ENCODE measurements at places on chromosomes 1 and 21.

DNA sequence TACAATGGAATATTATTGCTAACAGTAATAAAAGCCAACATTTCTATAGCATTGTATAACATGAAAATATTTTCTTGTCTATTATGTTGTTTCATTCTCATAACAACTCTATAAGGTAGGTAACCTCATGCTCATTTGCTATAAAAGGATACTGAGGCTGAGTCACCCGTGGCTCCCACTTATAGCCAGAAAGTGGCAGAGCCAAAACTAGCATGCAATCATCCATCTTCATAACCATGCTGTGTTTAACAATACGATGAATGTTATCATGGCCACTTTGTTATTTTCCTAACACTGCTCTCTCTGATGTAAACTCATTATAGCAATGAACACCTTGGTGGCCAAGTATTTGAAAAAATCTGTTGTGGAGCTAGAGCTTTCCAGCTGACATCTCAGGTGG is 80.8 kb upstream of the JUN start:
- DNase-seq: no peak

DNA sequence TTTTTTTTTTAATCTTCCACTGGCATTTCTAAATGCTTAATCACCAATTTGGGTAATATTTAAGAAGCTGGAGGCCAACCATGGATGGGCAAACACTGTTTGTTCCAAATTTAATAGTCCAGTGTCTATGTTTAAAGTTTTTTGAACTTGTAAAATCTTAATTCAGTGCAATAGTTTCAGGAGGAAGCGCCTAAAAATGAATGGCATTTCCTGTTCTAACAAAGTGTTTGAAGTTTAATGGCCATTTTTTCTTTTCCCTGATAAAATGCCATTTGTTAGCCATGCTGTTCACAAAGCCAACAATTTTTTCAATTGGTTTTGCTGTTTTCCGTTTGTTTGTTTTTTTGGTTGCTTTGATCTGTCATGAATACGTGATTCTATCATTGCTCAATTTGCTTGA is 552.1 kb downstream of the LMO4 start:
- no peak for DNase-seq

- peak; percentile 59 for DNase-seq
These were observed 18.4 kb upstream of the RPL11 start for GRCh38 chr1:23673086-23673813.

- peak; percentile 51 for DNase-seq
These were observed 496.9 kb downstream of the NEGR1 start for GRCh38 chr1:71785450-71785849.

GRCh38 chr1:241677201-241677600 is 25.1 kb downstream of the WDR64 start:
- DNase-seq: no peak

GRCh38 chr1:238177351-238177750 is 286.6 kb upstream of the ZP4 start:
- no peak for DNase-seq

DNA sequence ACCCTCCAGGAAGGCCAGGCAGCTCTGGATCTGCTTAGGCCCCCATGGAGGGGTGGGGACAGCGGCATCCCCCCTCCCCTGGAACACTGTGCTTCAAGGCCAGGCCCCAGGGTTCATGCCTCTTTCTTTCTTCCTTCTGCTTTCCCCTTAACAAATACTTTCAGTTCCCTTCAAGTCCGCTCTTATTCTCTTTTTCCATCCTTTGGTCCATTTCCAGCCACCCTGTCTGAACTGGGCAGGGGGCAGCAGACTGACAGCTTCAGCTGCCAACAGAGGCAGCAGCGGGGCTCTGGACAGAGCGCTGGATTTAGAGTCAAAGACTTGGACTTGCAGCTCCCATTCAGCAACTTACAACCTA is 1.1 kb upstream of the CD244 start:
- DNase-seq: peak; percentile 6

- no peak for DNase-seq
These were observed 106.4 kb downstream of the KAZN start for GRCh38 chr1:14704846-14705245.

DNA sequence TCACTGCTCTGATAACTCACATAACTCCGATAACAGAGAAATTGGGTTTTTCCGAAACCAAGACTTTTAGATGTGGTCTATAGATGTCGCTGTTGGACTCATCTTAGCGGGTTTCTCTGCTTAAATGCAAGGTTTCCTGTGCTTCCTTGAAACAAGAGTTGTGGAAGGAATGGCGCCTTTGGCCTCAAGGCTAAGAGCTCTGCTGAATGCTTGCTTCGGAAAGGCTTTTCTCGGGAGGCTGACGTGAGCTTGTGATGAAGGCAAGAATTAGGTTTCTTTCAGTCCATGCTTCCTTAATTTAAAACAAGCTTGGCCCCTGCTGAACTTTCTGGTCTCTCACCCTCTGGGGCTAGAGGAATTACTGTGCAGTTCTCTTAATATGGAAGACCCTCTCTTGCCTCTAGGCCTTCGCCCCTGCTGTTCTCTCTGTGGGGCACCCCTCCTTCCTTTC is 113.5 kb downstream of the MAP3K21 start:
- peak; percentile 80 for DNase-seq

DNA sequence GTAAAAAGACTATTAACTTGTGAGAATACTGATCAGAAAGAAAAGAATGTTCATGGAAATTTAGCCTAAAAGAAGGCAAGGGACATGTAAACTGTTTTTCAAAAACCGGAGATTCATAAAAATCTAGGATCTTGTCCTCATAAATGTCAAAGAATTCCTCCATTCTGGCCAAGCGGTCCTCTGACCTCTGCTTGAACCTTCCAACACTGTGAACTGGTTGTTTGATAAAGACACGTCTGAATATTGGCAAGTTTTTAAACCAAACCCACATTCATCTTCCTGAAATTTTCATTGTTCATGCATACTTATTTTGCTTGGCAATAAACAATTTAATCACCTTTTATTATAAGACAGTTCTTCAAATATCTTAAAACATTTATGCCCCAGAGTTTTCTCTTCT is 19.8 kb downstream of the ASPM start:
- DNase-seq: no peak

GRCh38 chr1:210376836-210377372 is 48.2 kb downstream of the HHAT start:
- DNase-seq: no peak

GRCh38 chr1:88219521-88219920 is 464.6 kb upstream of the PKN2 start:
- DNase-seq: no peak

DNA sequence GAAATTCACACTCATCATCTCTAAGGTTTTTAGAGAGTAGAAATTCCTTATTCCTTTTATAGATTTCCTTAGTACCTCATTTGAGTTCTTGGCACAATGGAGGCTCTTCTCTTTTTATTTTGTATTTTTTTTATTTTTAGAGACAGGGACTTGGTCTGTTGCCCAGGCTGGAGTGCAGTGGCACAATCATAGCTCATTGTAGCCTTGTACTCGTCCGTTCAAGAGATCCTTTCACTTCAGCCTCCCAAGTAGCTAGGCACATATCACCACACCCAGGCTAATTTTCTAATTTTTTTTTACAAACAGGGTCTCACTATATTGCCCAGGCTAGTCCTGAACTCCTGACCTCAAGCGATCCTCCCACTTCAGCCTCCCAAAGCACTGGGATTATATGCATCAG is 29.6 kb downstream of the RGL1 start:
- no peak for DNase-seq

DNA sequence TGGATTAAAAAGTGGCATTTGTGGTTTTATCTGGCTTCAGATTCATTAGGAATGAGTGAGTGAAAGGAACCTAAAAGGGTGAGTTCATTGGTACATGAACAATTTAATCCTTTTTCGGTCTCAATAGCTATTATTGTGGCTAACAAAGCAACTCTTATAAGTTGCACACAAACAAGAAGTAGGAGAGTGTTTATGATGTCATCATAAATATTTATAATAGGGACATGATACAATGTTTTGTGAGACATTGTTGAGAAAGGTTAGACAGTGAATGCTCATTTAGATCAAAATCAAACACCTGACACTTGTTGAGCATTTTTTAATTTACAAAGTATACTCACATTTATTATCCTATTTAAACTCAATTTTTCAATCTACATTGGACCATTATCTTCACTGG is 363.4 kb downstream of the PDE4B start:
- no peak for DNase-seq

GRCh38 chr1:109687641-109688499 is at the start of gene GSTM1:
Gene GSTM1 (plus strand): TSS chr1:109687817. CDS start chr1:109687874, 57 bp downstream.
- DNase-seq: no peak

- no peak for DNase-seq
These were observed 304.5 kb downstream of the BARHL2 start for GRCh38 chr1:90412563-90412962.

DNA sequence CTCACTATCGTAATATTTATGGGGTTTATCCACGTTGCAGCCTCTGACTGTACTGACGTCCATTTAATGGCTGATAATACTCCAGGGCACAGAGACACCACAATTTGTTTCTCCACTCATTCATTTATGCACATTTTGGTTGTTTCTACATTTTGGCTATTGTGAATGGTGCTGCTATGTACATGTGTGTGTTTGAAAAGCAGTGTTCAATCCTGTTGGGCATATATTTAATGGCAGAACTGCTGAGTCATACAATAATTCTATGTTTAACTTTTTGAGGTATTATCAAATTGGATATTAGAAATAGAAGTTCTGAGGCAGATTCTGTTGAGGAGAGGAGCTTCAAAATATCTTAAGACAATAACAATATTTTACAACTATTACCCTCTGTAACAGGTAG is 39.0 kb upstream of the NADK start:
- no peak for DNase-seq

GRCh38 chr21:44383216-44383615 is 29.8 kb downstream of the TRPM2 start:
- DNase-seq: no peak

DNA sequence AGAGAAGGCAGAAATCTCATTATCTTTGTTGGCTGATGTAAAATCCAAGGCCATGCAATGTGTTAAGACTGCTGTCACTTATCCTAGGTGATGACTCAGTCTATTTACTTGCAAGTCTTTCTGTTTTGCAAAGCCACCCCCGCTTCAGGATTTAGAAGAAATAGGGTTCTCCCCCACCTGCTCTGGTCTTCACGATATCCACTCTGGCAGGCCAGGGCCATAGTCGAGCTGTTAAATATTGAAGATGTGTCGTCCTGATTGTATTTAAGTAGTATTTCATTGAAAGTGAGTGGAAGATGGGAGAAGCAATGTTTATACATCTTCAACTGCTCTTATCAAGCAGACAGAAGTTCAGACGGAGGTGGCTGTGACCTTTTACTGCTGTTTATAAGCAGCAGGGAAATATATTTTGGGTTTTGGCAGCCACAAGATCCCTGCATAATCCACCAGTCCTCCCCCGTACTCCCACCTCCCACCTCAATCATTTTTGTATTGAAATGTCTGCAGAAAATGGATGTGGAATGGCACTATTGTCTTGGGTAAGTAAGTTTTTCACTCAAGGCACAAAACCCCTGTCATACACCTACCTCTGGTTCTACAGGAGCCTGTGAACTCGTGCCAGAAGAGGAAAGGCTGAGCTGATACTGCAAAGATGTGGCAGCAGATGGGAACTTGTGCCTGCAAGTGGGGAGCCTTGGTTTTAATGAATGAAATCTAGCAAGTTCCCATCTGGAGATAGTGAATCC is 117.4 kb downstream of the MRPS6 start:
- DNase-seq: no peak

DNA sequence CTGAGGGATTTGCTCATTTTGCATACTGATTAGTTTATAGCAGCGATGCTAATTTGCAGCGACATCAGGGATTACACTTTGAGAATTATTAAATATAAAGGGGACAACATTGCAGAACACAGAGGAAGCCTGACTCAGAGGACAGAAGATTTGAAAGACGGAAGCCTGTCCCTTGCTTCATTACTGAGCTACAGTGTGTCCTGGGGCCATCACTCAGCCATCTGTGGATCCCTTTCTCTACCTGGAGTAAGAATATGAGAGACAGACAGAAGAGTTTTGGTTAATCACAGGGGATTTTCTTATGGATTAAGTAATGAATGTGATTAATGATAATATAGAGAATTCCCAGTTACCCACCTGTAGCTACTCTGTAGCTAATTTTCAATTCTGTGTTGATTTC is 134.7 kb downstream of the DISC1 start:
- no peak for DNase-seq

GRCh38 chr1:53111073-53111556 is 31.3 kb downstream of the SLC1A7 start:
- DNase-seq: no peak

- no peak for DNase-seq
These were observed 135.8 kb downstream of the SYF2 start for GRCh38 chr1:25096307-25097150.

- DNase-seq: no peak
These were observed 31.6 kb downstream of the ZMYND12 start for GRCh38 chr1:42424201-42424600.

- no peak for DNase-seq
These were observed 18.3 kb upstream of the SHCBP1L start for GRCh38 chr1:182971219-182971618.

- peak; percentile 71 for DNase-seq
These were observed 53.0 kb downstream of the PBX1 start for GRCh38 chr1:164611754-164612642.

DNA sequence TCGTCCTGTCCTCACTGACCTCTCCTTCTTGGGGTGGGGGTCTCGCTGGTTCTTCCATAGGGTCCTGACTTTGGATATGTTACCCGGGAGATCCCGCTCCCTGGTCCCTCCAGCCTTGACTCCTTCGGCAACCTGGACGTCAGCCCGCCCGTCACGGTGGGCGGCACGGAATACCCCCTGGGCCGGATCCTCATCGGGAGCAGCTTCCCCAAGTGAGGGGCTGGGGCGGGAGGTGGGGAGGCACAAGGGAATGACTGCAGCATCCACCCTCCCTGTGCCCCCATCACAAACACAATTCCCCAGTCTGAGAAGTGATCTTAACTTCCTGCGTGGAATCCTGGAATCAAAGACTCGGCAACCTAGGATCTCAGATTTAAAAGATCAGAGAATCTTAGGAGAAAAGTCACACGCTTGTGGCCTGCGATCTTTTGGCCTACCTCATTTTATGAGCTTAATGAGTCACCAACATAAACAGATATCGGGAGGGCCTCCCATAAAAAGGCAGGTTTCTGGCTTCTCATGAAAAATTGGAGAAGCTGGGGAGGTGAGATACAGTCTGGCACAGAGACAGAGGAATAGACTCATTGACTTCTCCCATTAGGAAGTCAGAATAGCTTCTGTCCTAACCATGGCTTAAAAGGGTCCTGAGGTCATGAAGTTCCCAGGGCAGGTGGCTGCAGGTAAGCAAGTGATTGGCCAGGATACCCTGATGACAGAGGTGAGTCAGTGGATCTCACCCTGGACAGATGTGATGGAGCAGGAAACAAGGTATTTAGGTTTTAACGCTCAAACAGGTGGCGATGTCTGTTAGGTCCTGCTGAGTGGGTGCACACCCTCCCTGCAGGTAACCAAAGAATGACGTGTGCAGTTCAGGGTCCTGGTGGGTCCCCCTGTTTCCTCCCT is 15.9 kb upstream of the PADI3 start:
- no peak for DNase-seq

- DNase-seq: peak; percentile 38
These were observed 16.4 kb downstream of the LDLRAD1 start for GRCh38 chr1:54001591-54001990.

- DNase-seq: no peak
These were observed 25.8 kb upstream of the TRIM45 start for GRCh38 chr1:117147341-117147831.

- DNase-seq: no peak
These were observed 6.0 kb downstream of the TMPRSS2 start for GRCh38 chr21:41501919-41502318.

GRCh38 chr1:30648408-30649000 is 74.9 kb downstream of the MATN1 start:
- no peak for DNase-seq

GRCh38 chr1:204108312-204109141 is 35.6 kb downstream of the SOX13 start:
- DNase-seq: no peak

- DNase-seq: peak; percentile 53
These were observed 6.7 kb downstream of the COQ8A start for GRCh38 chr1:226946841-226947240.
